LoVo (cell line): ENCODE measurements at places on chromosomes 11 and 22.

GRCh38 chr11:76560219-76560618 is 110.3 kb downstream of the LRRC32 start:
- DNase-seq, result no peak

GRCh38 chr11:87114093-87114492 is 76.4 kb downstream of the TMEM135 start:
- no peak for DNase-seq

- DNase-seq, result no peak
These were observed 2.0 kb downstream of the PARVB start for GRCh38 chr22:44026066-44026629.

- no peak for DNase-seq
These were observed 137.8 kb downstream of the DBX1 start for GRCh38 chr11:20022363-20023081.

DNA sequence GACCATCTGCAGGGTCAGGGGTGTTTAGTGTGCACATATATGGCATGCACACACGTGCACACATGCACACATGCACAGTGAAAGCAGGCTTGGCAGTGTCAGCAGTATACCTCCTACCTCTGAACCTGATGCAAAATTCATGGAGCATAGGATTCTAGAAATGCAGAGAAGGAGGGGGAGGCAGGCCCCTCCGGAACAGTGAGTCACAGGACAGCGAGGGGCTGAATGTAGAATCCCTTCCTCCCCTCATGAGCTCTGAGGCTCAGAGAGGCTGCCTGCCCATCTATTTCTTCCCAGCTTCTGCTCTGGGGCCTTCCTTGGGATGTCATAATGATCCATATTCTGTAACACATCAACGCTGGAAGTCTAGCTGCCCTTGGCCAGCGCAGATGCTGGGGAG is 66.7 kb upstream of the NECTIN1 start:
- no peak for DNase-seq
